ENCODE measurements at places on chromosomes 11 and 22. TPM values are rescaled to one million over a fixed set of nuclear protein-coding genes. Genes with fewer than 3 reads are reported as not detected.

POTEH gene
- total RNA-seq = not detected

DCDC1 gene
- total RNA-seq = not detected

SHANK3 gene
- 4.5 TPM for total RNA-seq

CYP2D6 gene
- total RNA-seq = 1.7 TPM

MS4A6E gene
- not detected for total RNA-seq

Data from Caco-2 (cell line).